ENCODE measurements at places on chromosomes 1 and 21.

- DNase-seq: no peak
- peaks cover 3% of the 10 kb centered on the region for H3K36me3 ChIP-seq
- H3K4me1 ChIP-seq: peaks cover 9% of the 10 kb centered on the region
- no peak overlapping the region for H3K4me3 ChIP-seq
Measured at GRCh38 chr1:17192394-17193221, 12.3 kb upstream of the PADI1 start.

GRCh38 chr1:213507472-213508223 lies 456.6 kb downstream of the RPS6KC1 start:
- H3K36me3 ChIP-seq: no peaks in the 10 kb centered on the region
- peaks cover under 1% of the 10 kb centered on the region for H3K27me3 ChIP-seq
- no peak overlapping the region for H3K4me3 ChIP-seq
- no peak overlapping the region for H3K27ac ChIP-seq
- peaks cover 2% of the 10 kb centered on the region for H3K4me1 ChIP-seq

GRCh38 chr1:149915429-149916192 lies 2.0 kb downstream of the SV2A start:
- H3K4me1 ChIP-seq: peaks cover 24% of the 10 kb centered on the region
- H3K4me3 ChIP-seq: peak overlapping the region; percentile 90
- no peaks in the 10 kb centered on the region for H3K36me3 ChIP-seq
- H3K27me3 ChIP-seq: no peaks in the 10 kb centered on the region

GRCh38 chr1:61270761-61271411 lies 188.5 kb downstream of the NFIA start:
- no peak overlapping the region for H3K27ac ChIP-seq
- DNase-seq: no peak
- H3K36me3 ChIP-seq: no peaks in the 10 kb centered on the region
- H3K4me3 ChIP-seq: peak overlapping the region; percentile 33

- no peak for DNase-seq
- peaks cover 27% of the 10 kb centered on the region for H3K27me3 ChIP-seq
- no peak overlapping the region for H3K27ac ChIP-seq
- peaks cover 6% of the 10 kb centered on the region for H3K4me1 ChIP-seq
Measured at GRCh38 chr21:41561701-41562100, 53.7 kb upstream of the TMPRSS2 start.

All from T-helper 17 cell (primary cell).